ENCODE measurements at places on chromosomes 4 and X.

DNA sequence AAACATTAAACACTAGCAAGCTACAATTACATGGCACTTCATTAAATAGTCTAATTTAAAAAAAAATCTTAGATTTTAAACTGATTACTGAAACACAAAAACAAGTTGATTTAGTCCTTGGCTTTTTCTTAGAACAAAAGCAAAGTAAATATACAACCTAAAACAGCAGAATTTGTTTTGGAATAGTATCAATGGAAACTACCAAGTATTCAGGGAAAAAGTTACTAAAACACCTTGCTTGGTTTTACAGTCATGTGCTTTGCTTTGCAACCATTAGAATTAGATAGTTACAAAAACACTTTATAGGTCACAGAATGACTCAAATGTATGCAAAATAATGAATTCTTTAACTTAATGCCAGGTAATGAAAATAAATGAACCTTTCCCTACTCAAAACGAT lies 105.3 kb downstream of the CNOT6L start:
- DNase-seq: no peak

- peak; percentile 51 for DNase-seq
Observed at GRCh38 chr4:106502106-106502699, 133.6 kb upstream of the GIMD1 start.

DNA sequence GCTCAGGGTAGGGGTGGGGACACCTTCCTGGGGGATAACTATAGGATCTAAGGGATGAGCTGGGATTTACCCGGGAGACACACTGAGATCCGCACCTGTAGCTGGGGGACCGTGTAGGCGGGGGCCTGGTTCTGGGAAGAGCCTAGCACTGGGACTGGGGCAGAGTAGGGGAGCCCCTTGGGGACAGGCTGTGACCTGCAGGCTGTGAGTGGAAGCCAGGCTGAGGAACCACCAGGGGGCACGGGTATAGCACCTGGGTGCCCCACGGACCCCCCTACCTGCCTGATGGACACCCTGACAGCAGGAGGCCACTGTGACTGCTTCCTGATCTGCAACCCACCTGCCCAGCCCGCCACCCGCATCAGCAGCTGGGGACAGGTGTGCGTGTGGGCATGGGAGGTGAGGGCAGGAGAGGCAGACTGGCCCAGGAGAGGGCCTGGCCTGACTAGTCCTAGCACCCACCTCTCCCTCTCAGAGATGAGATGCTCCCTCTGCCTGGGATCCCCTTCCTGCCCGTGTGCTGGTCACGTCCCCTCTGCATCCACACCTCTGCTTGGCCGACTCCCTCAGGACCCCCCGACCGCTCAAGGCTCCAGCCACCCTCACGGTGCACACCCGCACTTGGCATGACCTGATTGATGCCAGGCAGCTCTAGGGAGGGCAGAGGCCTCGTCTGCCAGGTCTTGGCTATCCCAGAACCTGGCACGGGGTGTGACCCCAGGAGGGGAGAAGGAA lies 94.2 kb upstream of the NKX1-1 start:
- DNase-seq: no peak

DNA sequence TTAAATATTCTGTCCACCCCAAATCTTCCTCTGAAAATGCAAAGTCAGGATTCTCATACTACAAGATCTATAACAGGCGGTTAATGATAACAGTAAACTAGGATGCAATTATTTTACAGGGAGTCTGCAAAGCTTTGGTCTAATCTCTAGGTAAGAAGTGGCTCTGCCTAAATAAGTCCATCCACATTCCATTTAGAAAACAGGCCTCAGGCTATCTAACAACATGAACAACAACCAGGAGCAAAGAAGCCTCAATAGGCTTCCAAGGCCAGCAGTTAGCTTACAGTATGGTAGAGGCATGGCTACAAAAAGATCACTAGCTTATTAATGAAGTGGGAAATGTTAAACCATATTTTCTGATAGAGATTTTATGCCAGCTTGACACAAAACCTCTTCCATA lies 6.4 kb downstream of the MAB21L2 start:
- no peak for DNase-seq

DNA sequence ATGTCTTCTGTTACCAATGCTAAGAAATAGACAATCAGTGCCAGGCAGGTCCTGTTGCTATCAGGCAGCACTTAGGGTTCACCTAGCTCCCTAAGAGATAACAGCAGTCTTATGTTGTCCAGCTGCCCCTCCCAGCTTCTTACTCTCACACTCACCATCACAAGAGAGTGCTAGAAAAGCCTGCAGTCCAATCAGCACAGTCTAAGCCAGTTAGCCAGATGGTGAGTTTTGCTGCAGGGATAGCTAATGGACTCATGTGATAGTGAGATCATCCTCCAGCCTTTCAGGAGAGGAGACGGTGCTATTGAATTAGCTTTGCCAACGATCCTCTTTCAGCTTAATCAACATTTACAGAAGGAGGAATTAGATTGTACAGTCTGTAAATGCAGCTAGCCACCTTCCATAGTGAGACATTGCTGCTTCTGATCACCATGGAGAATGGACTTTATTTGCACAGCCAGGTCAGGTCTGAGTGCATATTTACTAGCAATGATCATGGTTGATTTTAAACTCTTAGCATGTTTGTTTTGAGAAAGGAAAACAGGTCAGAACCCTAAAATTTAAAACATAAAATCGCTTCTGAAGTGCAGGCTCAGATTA lies 438.3 kb downstream of the CENPC start:
- no peak for DNase-seq

DNA sequence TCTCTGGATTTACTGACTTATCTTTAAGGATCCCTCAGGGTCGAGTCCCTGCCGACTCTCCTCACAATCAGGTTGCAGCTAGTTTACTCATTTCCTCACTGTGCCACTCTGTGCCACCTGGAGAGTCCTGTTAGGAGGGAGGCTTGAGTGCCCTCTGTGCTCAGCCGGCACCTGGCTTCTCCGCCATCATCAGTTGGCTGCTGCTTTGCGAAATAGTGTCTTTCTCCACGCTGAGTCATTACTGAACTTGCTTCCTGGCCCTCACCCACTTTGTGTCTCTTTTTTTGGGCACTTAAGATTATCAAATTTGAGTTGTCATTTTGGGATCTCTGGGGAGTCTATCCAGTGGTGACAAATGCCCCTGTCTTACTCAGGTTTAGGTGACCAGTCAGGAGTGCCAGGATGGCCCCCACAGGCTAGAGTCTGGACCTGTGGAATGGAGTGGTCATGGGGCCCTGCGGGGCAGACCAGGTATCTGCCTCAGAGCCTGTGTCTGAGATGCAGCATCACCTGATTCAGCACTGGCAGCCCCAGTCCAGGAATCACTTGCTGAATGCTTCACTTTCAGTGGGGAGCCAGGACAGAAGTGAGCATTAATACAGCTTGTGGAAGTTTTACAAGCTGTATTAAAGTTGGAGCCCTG lies 37.7 kb downstream of the JADE1 start:
- DNase-seq: no peak

DNA sequence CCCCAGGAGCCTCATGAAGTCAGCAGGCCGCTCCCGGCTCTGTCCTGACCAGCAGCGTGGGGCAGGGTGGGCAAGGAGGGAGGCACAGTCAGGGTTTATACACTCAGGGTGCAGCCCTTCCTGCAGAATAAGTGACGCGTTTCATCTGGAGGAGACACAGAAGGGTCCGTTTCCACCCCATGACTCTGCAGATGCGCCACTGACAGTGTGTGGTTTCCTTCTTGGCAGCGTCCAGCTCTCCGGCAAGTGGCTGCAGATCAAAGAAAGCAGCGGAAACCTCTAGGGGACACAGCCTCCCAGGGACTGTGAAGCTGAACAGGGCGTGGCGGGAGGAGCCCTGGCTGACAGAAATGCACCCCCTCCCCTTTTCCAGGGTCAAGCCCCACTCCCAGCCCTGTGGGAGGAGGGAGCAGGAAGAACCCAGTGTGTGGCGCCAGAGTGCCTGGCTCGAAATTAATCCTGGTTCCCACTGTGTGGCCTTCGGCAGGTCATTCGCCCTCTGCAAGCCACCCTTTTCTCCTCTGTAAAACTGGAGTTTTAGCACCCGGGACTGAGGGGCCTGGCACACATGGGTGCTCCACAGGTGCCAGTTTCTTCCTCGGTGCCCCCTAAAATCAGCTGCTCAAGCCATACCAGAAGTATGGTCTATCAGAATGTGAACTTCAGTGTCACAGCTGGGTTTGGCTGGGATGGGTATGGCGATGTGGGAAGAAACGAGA lies 17.3 kb upstream of the TBC1D14 start:
- no peak for DNase-seq

Measured in left renal cortex interstitium (tissue), 4 donors.